ENCODE measurements at places on chromosomes 7 and 10. TPM values are rescaled to one million over a fixed set of nuclear protein-coding genes. Genes with fewer than 3 reads are reported as not detected.
A peak's percentile ranks its signal among the peaks of the same experiment; 100 is the strongest.

DNA sequence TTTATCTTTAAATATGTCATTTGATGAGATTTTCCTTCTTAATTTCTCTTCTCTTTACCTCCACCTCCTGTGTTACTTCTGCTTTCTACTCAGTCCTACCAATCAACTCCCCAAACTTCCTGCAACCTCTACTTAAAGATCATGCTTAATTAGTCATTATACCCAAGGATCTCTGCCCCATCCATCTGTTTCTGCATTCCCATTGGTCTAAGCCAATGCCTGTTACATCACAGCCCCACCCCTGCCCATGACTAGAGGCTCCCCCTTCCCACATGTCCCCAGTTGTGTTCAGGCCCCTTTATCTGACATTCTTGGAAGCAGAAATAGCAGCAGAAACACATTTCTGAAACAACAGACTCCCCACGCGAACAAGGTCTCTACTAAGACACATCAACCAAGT, 319.1 kb upstream of the NFE2L3 start:
- no peak for DNase-seq

The ENTPD7 gene
- 4.1 TPM for polyA plus RNA-seq

DNA sequence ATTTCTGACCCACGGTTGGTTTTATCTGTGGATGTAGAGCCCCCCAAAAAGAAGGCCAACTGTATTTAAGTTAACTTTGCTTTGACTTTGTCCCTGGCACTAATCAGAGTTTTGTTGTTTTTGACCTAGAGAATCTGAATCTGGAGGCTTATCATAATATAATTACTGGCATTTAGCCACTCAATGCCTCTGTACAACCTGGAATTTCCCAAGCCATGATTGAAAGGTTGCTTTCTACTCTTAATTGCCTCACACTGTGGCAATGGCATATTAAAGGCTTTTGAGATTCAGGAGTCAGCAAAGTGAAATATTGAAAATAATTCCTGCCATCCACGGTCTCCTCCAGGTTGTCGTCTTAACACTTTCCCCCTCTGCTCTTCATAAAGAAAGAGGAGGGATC, 205.2 kb upstream of the GHITM start:
- DNase-seq = no peak

DNA sequence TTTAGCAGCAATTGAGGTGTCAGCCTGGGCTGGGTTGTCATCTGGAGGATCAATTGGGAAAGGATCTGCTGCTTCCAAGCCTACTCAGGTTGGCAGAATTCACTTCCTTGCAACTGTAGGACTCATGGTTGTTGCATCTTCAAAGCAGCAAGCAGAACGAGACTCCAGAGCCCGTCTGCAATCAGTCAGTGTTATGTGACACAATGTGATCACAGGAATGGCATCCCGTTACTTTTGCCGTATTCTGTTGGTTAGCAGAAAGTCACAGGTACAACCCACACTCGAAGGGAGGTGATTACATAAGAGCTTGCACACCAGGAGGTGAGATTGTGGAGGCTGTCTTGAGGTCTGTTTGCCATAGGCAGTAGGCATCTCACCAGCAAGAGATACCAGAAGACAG, 15.4 kb upstream of the LYZL1 start:
- DNase-seq = no peak

The GPR37 gene
- 41.0 TPM for polyA plus RNA-seq

GRCh38 chr7:46972205-46972604, 609.7 kb downstream of the TNS3 start:
- no peak for DNase-seq

The ABCB4 gene
- 0.39 TPM for polyA plus RNA-seq

DNA sequence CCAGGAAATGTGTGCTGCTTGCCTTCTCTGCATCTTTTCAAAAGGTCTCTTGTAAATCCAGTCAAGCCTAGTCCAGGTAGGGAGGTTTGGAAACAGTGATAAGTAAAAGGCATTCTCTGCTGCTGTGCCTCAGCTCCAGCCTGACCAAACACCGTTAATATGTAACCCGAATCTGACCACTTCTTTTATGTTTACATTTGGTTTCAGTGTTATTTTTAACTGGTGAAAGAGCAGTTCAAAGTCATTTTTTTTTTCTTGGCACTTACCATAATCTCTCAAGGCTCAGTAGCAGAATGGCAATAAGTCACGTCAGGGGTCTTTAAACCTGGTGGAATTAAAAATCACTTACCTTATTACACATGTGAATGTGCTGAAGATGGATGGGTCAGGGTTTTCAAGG, 216.8 kb downstream of the PTEN start:
- no peak for DNase-seq

DNA sequence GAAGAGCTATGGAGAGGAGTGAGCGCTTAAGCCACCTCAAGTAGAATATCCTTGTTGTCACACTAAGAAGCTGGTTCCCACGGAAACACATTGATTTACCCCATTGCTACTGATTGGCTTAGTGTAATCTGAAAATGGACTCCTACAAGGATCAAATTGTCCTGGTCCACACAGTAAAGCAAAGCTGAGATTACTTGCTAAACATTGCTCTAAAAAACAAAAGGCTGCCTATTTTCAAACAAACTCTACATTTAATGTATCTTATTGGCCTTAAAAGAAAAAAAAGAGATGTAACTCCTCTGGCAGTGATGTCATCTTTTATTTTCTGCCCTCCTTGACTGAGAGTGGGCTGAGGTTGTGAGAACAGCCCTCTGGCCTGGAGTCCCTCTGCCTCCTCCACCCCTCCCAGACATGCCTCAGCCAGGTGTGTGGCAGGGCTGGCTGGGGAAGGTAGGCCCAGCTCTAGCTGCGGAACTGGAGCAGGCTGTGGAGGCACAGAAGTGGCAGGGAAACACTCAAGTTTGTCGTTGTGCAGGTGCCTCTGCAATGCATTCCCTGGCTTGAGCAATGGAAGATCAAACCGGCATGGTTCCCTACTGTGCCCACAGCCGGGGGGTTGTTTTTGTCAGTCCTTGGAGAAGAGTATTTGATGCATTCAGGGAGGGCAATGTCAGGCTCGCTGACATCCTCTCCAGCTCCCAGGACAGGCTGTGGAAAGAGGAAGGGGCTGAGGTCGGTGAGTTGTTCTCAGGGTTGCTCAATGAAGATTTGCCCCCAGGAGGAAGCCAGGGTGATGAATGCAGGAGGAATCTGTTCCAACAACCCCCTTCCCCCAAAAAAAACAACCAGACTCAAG, 9.1 kb downstream of the KLF6 start:
- no peak for DNase-seq

The GTF2IRD1 gene
- polyA plus RNA-seq = 50.8 TPM

GRCh38 chr10:42953684-42954674, 122.9 kb upstream of the RET start:
- DNase-seq = no peak

- no peak for DNase-seq
Observed at GRCh38 chr10:5589011-5589660, 64.4 kb downstream of the CALML3 start.

The AKR1D1 gene
- not detected for polyA plus RNA-seq

The ATOH7 gene
- polyA plus RNA-seq = 0.22 TPM

- no peak for DNase-seq
Observed at GRCh38 chr10:87523731-87524130, 19.0 kb downstream of the MINPP1 start.

The GPR146 gene
- 6.2 TPM for polyA plus RNA-seq

DNA sequence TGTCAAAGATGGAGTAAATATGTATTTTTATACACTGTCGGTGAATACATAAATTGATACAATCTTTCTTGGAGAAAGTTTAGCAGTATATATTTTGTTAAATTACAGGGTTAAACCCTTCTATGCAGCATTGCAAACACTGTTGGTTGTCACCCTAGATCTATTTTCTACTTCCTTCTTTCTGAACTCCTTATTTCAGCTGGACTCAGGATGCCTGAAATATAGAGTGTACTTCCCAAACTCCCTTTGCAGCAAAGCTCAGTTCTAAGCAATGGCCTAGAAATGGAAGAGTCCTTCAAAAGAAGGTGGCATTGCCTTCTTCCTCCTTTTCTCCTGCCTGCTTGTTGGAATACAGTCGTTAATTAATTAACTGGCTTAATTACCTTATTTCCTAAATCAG, 20.6 kb downstream of the CUBN start:
- no peak for DNase-seq

DNA sequence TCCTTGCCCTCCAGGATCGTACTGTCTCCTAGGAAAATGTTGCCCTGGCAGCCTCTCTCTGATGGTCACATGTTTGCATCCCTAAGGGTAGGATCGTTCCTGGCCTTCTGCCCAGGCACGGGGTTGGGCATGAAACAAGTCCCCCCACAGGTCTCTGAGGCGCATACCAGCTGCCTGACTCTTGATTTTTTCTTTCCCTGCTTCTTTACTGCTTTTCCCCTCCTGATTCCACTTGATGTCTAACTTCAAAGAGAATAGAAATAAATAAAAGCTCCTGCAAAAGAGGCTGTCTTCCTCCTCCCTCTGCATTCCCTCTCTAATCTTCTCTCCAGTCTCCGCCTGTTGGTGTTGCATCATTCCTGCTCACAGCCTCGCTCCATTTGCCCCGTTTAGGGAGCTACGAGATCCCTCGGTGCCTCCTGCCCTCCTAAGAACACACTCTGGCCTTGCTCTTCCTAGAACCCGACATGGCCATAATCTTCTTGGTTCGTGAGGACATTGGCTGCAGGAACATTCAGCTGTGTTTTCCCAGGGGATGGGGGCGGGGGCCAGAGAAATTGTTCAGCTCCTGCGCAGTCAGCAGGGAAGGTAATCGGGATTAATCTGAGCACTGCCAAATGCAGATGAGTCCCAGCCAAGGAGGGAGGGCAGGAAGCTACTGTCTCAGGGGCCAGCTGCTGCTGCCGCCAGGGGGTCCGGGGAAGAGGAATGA, 26.0 kb downstream of the LEP start:
- peak; percentile 53 for DNase-seq

- no peak for DNase-seq
Observed at GRCh38 chr7:151402029-151402835, 7.6 kb downstream of the WDR86 start.

DNA sequence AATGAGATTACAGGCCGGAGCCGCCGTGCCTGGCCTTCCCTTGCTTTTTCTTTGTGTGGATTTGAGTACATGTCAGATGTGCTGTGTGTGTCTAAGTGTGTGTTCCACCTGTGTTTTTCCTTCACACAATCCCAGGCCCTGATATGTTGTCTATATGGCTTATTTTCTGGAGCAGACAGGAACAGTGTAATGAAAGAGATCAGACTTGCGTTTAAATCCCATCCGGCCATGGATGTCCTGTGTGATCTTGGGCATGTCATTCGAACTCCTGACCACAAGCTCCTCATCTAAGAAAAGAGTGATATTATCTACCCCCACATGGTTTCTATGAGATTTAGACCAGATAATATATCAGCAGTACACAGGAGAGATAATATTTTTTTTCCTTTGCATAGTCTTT, 37.2 kb downstream of the APBB1IP start:
- no peak for DNase-seq

The GIMAP2 gene
- 4.9 TPM for polyA plus RNA-seq

The GRM8 gene
- polyA plus RNA-seq = 1.1 TPM

GRCh38 chr7:16644636-16645592, 640 bp downstream of the ANKMY2 start:
- DNase-seq = peak; percentile 47

DNA sequence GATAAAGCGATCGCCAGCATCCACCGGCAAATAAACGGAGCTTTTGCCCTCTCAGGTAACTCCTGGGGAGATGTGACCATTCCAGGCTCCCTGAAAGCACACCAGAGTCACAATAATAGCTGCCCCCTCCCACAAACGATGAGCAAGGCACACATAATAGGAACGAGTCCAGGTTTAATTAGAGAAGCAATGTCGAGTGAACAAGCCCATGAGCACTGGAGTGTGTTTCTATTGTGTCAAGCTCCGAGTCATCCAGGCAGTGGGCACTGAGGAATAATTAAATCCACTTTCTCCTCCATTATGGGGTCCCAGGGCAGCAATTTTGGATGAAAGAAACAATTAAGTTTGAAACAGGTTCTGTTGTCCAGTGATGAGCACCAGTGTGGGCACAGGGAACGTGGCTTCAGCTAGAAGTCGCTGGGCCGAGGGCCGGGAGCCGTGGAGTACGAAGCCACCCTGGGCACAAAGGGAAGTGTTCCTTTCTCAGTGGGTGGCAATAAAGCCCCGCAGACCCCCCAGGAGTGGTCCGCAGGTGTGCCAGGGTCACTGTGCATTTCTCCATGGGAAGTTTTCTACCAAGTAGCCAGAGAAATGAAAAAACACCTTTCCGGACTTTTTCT, 12.0 kb downstream of the PNLIPRP2 start:
- no peak for DNase-seq

DNA sequence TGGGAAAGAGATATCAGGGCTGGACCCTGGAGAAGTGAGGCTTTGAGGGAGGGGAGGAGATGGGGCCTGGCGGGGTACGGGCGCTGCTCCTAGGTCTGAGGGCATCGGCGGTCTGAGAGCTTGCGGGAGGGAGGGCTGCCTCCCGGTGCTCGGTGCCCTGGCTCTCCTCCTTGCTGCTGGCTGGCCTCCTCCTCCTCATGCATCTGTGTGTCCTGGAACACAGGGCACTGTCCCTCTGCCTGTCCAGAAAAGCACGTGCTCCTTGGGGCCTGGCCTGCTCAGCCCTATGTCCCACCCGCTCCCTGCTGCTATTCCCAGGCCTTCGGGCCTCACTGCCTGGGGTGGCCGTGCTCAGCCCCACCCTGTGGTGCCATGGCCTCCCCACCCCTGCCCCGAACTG, 166.9 kb downstream of the RNF216 start:
- DNase-seq = no peak

The FIS1 gene
- polyA plus RNA-seq = 133 TPM

The FAM131B gene
- polyA plus RNA-seq = 1.8 TPM

DNA sequence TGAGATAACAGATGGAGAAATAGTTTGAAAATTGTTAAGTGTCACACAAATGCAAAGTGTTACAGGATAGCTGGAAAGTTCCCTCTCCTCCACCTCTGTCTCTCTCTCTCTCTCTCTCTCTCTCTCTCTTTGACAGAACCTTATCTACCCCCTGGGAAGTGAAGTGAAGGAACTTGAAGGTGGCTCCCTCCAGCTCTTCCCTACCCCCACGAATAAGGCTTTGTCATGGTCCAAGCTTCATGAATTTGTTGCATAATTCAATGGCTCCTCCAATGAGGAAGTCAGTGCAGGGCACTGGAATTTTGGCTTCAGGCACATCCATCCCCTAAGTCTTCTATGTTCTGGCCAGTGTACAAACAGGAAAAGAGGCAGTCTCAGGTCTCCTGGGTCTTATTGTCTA, 66.4 kb downstream of the CDHR3 start:
- DNase-seq = no peak

GRCh38 chr7:28575241-28575643, 162.9 kb downstream of the CREB5 start:
- DNase-seq = no peak
